CD4-positive, alpha-beta T cell treated with Interleukin-17A for 1 hour (primary cell): ENCODE measurements at places on chromosomes 16 and 17.

DNA sequence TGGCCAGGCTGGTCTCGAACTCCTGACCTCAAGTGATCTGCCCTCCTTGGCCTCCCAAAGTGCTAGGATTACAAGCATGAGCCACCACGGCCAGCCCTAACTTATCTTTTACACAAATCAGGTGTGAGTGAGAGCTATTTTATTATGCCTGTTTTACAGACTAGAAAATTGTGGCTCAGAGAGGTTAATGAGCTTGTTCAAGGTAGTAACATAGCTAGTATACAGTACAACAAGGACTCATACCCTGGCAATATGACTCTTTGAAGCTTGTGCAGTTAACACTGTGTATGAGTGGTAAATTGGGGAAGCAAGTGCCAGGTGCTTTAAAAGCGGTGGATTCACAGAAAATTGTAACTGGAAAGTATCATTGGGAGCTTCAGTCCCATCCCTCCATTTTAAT, 49.0 kb downstream of the YPEL2 start:
- no peak for DNase-seq

DNA sequence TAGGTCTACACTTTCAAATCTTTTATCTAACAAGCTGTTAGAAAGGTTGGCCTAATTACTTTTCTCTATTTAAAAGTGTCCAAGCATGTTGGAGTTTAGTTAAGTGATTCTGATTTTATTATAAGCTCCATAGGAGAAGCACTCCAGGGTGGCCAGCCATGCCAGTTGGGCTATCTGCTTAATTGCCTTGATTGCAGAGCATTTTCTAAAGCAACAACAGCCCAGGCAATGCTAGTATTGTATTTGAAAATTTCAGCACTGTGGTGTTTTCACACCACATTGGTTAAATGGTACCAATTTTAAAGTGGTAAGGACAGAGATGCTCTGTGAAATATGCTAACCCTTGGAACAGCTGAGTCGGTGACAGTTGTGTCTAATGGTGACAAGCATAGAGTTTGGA, 510.5 kb upstream of the CDH8 start:
- DNase-seq = no peak

GRCh38 chr16:79735271-79735670, 134.7 kb upstream of the MAF start:
- no peak for DNase-seq

DNA sequence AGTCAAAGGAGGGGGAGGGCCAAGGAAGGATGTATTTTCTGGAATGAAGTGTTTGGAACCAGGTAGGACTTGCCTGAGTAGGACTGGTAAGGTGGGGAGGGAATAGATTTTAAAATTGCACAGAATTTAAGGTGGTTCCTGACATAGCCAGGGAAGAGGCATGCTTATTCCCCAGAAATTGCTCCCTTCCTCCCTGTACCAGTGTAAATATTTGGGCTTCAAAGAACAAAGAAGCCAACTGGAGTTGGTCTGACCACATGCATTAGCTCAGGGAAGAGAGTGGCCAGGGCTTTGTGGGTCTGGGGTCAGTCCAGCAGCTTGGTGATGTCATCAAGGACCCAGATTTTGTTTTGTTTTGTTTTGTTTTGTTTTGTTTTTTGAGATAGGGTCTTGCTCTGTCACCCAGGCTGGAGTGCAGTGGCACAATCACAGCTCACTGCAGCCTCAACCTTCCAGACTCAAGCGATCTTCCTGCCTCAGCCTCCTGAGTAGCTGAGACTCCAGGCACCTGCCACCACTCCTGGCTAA, 9.3 kb upstream of the MRTFB start:
- no peak for DNase-seq

- DNase-seq = no peak
These were observed 154.7 kb downstream of the ZNF423 start for GRCh38 chr16:49701065-49701685.

DNA sequence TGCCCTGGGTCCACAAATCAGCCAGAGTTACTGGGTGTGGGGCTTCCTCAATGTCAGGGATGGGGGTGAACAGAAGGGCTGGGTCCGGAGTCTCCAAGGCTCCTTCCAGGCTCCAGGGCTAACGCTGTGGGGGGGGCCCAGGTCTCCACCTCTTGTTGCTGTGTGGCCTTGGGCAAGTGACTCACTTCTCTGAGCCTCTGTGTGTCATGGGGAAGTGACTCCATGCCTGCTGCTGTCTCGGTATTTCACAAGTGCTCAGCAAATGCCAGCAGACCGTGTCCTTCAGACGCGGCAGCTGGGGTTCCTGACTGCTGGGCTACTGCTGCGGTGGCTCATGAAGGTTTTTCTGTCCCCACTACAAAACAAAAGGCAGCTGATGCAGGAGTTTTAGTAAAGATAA, 26.6 kb downstream of the JPH3 start:
- DNase-seq = no peak

- no peak for DNase-seq
These were observed 1349.6 kb upstream of the CDH8 start for GRCh38 chr16:63385714-63386432.

DNA sequence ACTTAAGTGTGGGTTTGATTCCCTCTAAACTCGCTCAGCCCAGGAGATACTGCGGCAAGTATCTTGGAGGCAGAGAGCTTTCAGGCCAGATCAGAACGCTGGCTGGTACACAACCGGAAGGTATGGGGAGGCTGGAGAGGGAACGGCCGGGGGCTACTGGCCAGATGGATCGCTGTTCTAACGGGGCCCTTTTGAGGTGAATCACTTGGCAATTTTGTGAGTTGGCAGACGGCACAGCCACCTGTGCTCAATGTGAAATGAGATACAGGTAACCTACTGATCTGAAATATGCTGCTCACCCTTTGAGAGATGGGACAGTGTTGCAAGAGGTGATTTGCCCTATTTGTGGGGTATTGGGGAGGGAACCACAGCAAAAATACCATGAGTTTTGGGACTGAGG, 622.9 kb upstream of the RBFOX1 start:
- DNase-seq = no peak

- DNase-seq = no peak
These were observed 69.8 kb upstream of the METRNL start for GRCh38 chr17:83009414-83010205.

- no peak for DNase-seq
These were observed 160.3 kb downstream of the HS3ST3B1 start for GRCh38 chr17:14461227-14461548.

- DNase-seq = no peak
These were observed 17.5 kb downstream of the WWOX start for GRCh38 chr16:78116946-78117345.

DNA sequence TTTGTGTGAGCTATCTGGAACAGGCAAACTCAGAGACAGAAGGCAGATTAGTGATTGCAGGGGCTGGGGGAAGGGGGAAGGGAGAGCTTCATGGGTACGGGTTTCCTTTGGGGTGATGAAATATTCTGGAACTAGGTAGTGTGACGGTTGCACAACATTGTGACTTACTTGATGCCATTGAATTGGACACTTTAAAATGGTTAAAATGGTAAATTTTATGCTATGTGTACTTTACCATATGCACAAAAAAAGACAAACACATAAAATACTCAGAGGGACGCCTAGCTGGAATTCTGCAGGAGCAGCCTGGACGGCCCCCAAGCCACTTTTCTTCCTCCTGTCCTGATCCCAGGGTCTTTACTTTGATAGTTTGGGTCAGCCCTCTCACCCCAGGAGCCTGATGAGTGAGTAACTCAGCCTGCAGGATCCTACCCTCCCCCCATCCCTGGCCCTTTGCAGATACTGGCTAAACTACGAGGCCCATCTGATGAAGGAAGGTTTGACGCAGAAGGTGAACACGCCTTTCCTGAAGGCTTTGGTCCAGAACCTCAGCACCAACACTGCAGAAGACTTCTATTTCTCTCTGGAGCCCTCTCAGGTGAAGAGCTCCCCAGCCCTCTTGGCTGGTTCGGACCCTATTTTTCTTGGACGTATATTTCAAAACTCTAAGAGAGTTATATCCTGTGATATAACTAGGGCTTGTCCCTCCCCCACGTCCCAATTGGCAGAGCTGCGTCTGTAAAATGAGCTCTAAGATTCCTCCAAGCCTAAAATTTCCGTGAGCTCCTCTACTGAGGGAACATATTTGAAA, 7.8 kb downstream of the ADGRG3 start:
- DNase-seq = no peak

GRCh38 chr16:21172650-21173049, 14.2 kb downstream of the LDAF1 start:
- no peak for DNase-seq
